ENCODE measurements at places on chromosomes 3 and 15. TPM values are rescaled to one million over a fixed set of nuclear protein-coding genes. Genes with fewer than 3 reads are reported as not detected.

Gene GPR15
- not detected for total RNA-seq

DNA sequence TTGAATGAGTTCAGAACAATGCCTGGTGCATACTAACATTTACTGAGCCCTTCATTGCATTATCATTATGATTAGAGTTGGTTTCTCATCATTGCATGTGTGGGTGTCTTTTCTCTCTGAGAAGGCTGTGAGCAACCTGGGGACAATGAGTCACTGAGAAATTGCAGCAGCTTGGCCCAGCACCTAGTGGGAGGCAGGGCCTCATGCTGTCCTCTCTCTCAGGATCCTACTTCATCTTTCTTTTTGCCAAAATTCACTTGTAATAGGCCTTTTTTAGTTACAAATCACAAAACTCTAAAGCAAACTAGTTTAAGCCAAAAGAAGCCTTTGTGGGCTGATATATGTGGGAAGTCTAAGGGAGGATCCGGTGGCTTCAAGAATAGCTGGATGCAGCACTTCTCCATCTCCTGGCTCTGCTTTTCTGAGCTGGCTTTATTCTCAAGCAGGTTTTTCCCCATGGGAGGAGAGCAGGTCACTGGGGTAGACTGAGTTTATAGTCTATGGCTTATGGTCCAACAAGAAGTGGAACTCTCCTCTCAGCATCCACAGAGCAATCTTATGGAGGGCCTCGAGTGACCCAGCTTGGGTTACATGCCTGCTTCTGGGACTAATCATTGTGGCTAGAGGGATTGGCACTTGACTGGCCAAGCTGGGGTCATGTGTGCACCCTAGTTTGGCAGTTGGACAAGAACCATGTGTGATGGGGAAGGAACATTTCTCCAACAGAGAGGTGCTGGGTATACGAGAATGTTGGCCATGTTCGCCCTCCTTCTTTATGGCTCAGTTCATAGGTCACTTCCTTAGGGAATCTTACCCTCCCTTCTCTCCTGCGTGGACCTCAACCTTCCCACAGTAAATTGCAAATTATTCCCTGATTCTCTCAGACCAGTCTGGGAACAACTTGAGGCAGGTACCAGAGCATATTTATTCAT lies 8.7 kb upstream of the CAMK1 start:
- DNase-seq, result no peak

GRCh38 chr3:159950156-159950898 lies 38.3 kb upstream of the IL12A start:
- no peak for DNase-seq

DNA sequence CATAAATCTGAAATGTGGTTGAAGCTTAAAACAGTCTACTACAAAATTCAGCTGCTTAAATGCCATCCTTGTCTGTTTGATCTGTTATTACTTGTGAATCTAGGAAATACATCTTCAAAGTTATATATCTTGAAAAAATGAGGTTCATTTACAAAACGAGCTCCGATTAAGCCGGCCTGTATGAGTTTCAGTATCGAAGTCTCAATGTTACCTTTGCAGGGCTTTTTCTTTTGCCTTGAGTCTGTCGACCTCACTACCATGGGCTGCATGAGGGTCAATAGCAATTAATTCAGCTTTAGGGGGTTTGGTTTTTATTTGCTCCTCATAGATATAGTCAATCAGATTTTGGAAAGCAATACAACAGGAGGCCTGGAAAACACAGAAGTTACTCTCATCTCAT lies 23.2 kb downstream of the ERICH6 start:
- no peak for DNase-seq

DNA sequence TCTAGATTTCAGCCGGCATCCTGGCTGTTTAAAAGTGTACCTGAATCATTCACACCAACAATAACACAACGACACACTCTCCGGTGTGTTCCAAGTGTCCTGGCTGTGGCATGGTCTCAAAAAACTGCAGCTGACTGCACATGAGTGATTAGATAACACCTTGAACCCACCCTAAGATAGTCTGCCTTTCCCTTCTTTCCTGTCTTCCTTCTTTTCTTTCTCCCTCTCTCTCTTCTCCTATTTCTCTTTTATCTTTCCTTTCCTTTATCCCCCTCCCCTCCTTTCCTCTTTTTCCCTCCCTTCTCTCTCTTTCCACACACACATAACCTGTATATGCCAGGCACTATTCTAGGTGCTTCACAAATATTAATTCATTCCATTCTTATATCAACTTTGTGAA lies 1.2 kb upstream of the FAH start:
- no peak for DNase-seq

Data from mesenteric fat pad (tissue), 1 donor.